ENCODE measurements at places on chromosomes 6 and 20.

DNA sequence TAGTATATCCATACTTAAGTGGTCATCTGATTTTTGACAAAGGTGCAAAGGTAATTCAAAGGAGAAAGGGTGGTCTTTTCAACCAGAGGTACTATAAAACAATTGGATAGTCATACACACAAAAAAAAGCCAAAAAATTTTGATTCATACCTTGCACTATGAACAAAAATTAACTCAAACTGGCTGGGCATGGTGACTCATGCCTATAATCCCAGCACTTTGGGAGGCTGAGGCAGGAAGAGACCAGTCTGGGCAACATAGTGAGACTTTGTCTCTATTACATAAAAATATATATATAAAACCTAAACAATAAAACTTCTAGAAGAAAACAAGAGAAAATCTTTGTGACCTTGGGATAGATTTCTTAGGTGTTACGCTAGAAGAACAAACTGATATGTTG, 43.8 kb upstream of the ADIG start:
- no peak for DNase-seq

GRCh38 chr6:134584847-134585516, 267.1 kb upstream of the SGK1 start:
- no peak for DNase-seq

- DNase-seq: no peak
Observed at GRCh38 chr20:24777746-24778145, 171.3 kb upstream of the CST7 start.

- DNase-seq: no peak
Observed at GRCh38 chr20:46959081-46959692, 64.5 kb downstream of the EYA2 start.

- no peak for DNase-seq
Observed at GRCh38 chr6:151891524-151891923, 84.0 kb downstream of the ESR1 start.

- no peak for DNase-seq
Observed at GRCh38 chr6:79469376-79470246, 67.6 kb downstream of the LCA5 start.

DNA sequence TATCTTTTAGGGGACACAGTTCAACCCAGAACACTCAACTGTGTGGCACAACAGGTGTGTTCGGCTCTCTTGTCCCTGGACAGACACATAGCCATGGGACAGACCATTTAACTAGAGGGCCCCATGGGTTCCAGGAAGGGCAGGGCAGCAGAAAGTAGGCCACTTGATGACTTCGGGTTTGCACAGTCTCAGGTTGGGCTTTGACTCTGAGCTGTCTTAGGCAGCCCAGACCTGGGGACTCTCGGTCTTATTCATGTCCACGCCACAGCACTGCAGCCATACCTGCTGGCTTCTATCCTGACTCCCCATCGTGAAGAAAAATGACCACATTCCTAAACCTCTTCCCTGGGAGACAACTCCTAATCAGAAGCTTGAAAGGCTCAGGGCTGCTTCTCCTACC, 146.1 kb upstream of the AKAP12 start:
- DNase-seq: no peak

DNA sequence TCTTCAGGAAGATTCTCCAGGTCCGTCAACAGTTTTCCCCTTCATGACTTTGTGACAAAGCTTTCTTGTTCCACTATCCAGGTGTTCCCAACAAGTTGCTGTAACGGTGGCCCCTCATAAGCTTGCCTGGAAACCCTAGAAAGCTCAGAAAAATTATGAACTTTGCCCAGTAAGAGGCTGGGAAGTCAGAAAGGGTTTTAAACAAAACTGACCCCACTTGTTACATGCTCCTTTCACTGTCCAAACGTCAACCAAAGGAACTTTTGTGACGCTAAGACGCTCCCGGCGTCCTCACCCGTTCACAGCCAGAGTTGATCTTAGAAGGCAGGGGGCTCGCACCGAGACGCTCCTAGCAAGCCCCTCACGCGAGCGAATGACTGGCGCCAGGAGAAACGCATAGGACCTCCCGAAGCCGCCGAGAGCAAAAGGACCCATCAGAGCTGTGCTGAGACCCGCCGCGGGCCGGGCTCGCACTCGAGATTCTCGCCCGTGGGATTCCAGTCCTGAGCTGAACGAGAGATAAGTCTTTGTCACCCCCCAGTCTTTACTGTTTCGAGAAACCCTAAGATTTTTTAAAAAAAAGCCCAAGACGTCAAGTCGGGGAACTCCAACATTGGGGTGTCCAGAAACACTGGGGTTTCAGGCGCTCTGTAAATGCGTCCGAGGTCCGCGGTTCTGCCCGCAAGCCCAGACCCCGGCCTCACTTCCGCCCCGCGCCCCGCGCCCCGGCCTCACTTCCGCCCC, 544 bp upstream of the ACAT2 start:
- DNase-seq: no peak

DNA sequence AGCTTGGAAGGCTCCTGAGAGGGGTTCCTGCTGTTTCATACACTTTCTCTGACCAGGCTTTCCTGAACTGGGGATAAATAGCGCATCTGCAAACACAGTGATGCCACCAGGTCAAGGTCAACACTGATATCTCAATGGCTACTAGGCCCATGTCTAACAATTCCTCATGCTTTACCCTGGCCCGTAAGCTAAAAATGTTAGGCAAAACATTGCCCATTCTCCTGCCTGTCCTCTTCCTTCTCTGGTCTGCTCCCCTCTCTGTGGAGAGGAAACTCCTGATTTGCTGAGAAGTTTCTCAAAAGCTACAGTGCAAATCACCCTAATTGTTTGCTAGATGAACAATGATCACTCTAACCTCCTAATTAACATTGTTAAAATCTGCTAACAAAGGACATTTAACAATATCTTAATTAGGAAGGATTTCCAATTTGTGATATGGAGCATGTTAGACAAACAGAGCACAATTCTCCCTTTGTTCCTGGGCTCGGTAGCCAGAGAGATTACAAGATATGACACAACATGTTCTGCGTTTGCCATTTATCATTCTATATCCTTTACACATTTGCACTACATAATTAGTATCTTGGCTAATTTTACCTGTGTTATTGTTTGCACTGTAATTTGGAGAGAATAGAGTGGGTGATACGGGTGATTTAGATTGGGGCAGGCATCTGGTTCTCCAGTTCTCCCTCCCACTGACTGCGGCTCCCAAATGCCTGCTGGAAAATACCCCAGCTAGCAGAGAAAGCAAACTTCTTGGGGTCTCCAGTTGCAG, 266.8 kb downstream of the CD83 start:
- DNase-seq: no peak

DNA sequence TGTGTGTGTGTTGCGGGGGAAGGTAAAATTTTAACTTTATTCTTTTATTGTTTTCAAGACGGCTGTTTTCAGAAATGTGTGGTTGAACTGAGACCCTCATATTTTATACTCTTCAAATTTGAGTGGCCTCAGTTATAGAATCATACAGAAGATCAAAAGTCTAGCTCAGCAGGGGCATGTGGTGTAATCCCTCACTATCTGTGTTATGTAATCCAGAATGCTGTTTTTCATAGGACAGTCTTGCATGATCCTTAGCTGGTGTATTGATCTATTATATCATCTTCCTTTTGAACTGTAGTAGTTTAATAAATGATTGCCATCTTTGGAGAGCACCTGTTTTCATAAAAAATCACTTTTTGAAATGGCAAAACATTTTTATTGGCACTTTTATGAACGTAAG, 1.4 kb downstream of the PLCB4 start:
- DNase-seq: no peak

DNA sequence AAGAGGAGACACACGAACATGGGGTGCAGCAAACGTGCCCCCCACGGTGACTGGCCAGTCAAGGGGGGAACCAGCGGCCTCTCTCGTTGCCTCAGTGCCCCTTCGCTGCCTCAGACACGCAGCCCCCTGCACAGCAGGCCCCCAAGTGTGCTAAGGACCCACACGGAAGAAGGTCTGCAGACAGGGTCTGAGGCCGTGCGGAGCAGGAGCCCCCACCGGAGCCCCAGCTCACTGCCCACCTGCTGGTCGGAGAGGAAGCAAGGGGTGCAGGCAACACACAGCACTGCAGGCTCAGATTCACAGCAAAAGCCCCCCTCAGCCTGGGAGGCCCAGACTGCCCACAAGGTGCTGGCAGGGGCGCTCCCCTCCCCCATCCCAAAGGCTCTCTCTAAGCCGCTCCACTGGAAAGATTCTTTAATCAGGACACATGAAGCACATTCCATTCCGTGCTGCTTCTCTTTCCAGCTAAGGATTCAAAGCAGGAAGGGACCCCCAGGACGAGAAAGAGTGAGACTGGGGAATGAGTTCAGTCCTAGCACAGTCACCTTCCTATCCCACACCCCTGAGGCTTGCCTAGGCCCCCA, 105.1 kb downstream of the SLC23A2 start:
- no peak for DNase-seq

GRCh38 chr20:59668926-59669850, 64.8 kb downstream of the PHACTR3 start:
- no peak for DNase-seq

- DNase-seq: no peak
Observed at GRCh38 chr20:33848391-33848790, 37.2 kb downstream of the CHMP4B start.

GRCh38 chr20:50484271-50484976, 25.8 kb upstream of the PTPN1 start:
- peak; percentile 37 for DNase-seq

GRCh38 chr6:45838451-45838850, 177.2 kb downstream of the CLIC5 start:
- DNase-seq: no peak

- DNase-seq: peak; percentile 64
Observed at GRCh38 chr20:1313236-1313964, 15.5 kb downstream of the SDCBP2 start.

DNA sequence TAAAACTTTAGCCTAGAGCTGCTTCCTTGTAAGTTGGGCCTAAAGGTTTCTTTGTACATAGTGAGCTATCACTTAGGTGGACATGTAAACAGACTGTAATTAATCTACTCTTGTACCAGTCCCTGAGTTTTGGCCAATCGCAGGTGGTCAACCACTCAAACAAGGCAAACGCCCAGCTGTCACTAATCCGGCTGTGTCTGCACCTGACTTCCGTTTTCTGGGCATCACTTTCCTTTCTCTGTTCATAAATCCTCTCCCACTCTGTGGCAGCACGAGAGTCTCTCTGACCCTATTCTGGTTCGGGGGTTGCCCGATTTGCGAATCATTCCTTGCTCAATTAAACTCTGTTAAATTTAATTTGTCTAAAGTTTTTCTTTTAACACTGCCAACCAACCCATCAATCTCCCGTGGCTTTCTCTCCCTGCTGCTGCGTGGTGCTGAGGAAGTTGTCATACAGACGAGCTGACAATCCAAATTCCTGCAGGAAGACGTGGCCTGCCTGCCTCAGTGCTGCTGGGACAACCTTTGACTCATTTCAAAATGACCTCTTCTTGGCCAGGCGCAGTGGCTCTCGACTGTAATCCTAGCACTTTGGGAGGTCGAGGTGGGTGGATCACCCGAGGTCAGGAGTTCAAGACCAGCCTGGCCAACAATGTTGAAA, 206.3 kb downstream of the QKI start:
- DNase-seq: no peak

- no peak for DNase-seq
Observed at GRCh38 chr6:36729161-36729524, 31.5 kb downstream of the RAB44 start.

DNA sequence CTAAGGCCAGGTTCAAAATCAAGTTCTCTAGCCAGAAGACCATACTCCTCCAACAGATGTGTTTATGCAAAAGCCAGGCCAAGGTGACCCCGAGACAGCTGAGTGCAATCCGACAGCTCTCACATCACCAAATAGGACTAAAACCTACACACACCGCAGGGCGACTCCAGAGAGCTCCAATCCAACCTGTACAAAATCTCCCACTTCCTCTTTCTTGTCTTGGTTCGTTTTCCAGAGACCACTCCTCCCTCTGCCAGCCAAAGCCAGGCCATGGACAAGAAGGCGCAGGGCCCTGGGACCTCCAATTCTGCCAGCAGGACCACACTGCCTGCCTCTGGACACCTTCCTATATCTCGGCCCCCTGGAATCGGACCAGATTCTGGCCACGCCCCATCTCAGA, 11.5 kb upstream of the NOP56 start:
- no peak for DNase-seq

DNA sequence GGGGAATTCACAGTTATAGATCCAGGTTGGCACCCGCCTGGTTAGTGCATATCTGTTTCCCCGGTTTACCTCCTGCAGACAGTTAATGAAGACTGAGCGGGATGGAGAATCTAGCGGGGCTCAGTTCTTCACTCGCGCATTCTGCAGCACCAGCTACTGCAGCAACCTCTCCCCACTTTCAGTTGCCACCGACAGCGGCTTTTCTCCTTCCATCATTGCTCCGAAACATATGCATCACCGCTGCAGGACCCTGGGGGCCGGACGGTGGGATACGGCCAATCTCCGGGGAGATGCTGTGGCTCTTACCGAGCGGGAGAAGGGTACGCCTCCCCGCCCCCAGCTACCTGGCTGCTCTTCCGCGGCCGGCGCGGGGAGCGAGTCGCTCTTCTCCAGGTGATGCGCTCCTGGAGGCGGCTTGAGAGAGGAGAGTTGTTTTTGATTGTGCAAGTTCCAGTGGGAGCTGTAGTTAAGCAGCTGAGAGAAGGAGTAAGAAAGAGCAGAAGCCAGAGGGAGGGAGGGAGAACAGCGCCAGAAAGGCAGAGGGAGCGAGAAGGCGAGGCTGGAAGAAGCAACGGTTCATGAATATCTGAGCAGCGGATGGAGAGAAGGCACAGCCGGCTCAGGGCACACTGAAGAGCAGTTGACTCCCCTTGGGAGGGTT, at the start of gene SGK1:
Gene SGK1 (minus strand): TSS at position 642 of the 661 bp plus-strand sequence. CDS start 652 bp downstream, outside the sequence.
- DNase-seq: peak; percentile 41

DNA sequence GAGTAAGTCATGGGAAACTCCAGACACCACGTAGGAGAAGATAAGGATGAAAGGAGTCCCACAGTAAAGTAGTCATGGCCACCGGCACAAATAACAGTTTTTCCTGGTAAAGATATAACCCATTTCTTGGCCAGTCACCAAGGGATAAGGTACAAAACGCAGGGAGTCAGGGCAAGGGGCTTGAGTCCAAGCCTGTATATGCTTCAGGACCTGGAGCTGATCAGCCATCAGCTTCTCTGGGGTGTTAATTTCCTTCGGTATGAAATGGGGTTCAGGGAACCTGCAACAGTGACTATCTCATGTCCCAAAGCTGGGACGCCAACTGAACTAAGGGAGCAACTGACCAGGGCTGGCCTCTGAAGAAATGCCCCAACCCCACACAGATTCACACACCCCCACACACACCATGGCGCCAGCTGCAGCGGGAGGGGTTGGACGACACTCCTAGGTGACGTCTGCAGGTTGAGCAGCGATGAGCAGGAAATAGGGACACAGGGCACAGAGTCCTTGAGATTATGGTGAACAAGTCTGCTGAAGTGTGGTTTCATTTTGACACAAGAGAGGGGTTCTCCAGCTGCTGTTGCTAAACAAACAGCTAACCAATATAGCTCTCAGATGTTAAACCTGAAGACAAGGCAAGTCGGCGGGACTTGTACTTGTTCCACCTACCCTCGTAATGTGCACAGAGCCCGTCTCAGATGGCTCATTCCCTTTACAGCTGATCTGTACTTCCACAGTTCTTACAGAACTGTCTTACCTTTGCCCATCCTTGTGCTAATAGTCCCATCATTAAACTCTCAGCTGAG, 7.4 kb upstream of the ADTRP start:
- DNase-seq: no peak

- DNase-seq: no peak
Observed at GRCh38 chr6:143408787-143409162, 41.7 kb downstream of the ADAT2 start.
